H54 (cell line): ENCODE measurements at places on chromosomes 7 and 10.

GRCh38 chr7:72281308-72281707 lies 130.8 kb downstream of the CALN1 start:
- DNase-seq: no peak

GRCh38 chr10:102775935-102776669 lies 32.4 kb downstream of the WBP1L start:
- DNase-seq: no peak

GRCh38 chr7:128378637-128379036 lies 17.1 kb upstream of the PRRT4 start:
- DNase-seq: no peak

GRCh38 chr10:51532044-51532443 lies 167.4 kb downstream of the CSTF2T start:
- DNase-seq: no peak

DNA sequence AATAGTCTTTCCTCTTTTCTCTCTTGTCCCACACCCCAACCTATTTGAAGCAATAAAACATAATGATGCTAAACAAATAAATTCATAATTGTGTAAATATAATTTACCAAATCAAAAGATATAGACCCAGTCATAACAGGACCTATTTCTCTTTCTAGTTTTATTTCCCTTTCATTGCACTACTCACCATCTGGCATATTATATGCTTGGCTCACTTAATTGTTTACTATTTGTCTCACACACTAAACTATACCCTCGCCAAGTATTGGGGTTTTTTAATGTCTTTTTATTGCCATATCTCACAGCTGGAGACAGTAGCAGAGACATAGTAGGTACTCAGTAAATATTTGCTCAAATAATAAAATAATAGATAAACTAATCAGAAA lies 597.5 kb upstream of the PCDH15 start:
- no peak for DNase-seq

GRCh38 chr7:3292694-3293093 lies 8.4 kb upstream of the SDK1 start:
- DNase-seq: no peak

GRCh38 chr7:96200740-96201139 lies 121.2 kb downstream of the SLC25A13 start:
- DNase-seq: no peak

DNA sequence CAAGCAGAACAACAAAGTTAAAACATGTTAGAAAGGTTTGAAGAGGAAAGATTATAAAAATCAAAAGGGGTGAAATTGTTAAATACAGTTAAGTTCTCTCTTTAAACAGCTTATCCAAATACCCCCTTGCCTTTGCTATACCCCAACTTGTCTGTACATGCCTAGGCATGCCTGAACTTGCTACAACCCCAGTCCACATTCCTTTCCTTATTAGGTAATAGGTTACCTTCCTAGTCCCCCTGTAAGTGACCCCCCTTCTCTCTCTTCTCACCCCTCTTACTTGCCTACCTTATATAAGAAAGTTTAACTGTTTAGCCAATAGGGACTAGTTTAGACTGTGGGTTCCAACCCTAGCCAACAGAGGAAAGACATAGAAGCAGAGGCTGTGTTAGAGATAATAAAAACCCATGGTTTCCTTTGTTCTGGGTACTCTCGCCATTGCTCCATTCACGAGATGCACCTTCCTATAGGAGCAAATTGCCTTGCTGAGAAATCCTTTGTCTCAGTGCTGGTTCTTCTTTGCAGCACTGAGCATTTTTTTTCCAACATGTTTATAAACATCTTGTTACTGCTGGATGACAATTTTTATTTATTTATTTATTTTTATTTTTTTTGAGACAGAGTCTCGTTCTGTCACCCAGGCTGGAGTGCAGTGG lies 282.2 kb upstream of the GALNT17 start:
- no peak for DNase-seq

- DNase-seq: peak; percentile 54
Measured at GRCh38 chr7:46486256-46487206, 565.5 kb upstream of the IGFBP3 start.

DNA sequence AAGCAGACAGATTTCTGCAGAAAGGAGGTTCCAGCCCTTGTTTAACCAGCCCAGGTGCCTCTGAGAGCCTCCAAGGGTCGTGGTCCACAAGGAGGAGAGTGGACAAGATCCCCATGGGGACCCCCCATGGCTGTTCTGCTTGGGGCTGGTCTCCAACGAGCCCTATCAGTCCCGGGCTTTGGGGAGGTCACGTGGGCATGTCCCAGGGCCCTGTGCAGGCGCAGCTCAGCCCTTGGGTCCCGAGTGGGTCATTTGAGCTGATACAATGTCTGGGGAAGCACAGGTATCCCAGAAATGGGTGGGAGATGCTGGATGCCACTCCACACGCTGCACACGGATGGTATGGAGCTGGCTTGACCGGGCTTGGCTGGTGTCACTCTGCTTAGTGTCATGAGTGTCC lies 57.8 kb downstream of the NPTX2 start:
- DNase-seq: no peak

DNA sequence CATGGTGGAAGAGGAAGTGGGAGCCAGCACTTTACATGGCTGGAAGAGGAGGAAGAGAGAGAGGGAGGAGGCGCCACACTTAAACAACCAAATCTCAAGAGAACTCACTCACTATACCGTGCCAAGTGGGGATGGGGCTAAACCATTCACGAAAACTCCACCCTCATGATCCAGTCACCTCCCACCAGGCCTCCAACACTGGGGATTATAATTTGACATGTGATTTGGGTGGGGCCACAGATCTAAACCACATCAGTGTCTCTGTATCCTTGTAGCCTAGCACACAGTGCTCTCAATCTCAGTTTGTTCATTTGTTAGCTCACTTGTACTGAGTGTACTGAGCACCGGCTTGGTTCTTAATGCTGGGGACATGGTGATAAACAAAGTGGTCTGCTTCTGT lies 228.3 kb downstream of the BUB3 start:
- DNase-seq: no peak

GRCh38 chr7:86469680-86470295 lies 173.9 kb upstream of the GRM3 start:
- peak; percentile 8 for DNase-seq

- DNase-seq: no peak
Measured at GRCh38 chr10:21452203-21452602, 73.3 kb downstream of the SKIDA1 start.

DNA sequence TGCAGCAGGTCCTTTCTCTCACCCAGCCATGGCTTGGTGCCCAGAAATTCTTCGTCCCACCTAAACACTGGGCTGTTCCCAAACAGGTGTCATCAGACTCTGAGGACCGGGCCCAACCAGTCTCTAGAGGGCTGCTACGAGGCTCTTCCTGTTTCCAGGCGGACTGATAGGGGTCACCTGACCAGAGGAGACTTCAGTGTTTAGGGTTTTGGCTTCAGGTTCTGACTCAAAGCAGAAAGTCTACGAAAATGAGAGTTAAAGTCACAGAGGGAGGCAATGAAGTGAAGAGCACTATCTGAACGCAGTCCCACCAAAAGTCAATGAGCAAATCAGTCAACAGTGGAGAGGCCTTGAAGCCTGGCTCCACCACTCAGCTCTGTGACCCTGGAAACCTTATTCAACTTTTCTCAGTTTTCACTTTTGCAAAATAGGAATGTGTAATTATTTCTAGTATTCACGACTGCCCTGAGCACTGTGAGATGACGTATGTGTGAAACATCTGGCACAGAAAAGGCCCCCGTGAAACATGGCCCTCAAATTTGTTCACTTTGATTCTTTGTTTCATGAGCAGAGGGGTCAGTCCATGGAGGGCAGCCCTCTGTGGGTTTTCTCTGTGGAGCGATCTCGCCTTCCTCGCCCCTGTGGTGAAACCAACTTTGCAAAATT lies 189.9 kb upstream of the PDE1C start:
- no peak for DNase-seq

DNA sequence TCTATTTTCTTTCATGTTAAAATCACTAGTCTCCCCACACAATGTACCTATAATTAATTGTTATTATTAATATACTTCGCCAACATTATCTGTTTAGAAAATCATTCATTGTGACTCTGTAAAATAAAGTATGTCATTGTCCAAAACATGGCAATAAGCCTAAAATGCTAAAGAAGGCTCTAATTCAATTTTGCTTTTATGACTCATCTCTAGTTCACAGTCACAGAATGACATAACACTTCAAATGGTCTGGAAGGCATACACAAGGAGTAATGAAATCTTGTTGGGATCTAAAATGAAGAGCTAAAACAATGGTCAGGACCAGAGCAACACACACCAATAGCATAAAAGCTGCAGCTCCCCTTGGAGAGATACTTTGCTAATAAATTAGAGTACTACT lies 505.8 kb downstream of the GPAM start:
- DNase-seq: no peak

DNA sequence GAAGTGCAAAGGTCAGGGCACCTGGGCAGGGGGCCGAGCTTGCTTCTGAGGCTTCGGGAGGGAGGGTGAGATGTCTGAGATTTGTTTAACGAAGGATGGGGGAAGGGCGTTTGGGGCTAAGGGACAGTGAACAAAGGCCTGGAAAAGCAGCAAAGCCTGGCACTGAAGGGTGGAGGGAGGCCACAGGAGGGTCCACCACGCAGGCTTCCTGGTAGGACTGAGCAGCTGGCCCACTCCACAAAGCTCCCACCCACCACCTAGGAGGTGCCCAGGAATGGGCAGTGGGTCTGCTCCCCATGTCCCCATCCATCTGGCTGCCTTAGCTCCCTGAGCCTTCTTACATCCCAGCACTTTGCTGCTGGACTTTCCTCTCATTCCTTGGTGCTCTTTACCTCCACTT lies 39.4 kb upstream of the CXCL12 start:
- no peak for DNase-seq

GRCh38 chr10:77321838-77322237 lies 315.8 kb downstream of the KCNMA1 start:
- no peak for DNase-seq

DNA sequence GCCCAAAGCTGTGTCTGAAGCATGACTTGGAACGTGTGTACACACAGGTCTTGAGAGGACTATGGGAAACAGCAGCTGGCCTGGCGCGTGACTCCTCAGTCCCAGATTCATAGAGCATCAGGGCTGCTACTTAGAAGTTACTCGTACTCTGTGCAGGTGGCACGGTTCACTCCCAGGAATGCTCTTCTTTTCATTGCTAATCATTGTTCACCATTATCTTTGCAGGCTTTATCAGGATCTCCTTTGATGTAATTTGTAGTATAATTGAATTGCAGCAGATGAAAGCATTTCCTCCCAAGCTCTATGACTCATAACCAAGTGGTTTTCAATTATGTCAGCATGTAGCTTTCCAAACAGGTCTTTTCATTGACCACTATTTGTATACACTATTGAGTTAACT lies 938.9 kb downstream of the NRG3 start:
- DNase-seq: no peak

DNA sequence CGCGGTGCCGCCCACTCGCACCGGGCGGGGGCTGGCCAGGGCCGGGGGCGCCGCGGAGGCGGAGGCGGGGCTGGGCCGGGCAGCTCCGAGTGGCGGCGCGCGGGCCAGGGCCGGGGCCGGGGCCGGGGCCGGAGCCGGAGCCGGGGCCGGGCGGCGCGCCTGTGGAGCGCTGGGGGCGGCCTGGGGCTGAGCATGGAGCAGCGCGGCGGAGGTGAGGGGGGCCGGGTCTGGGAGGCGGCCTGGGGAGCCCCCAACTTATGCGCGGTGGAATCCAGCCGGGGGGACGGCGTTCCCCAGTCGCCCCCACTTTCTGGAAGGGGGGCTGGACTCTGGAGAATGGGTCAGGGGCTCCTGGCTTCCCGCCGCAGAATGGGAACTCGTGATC lies at the start of gene LZTS2:
Gene LZTS2 (plus strand): TSS at position 67 of the 385 bp plus-strand sequence. CDS start 2,731 bp downstream, outside the sequence.
- no peak for DNase-seq

- no peak for DNase-seq
Measured at GRCh38 chr10:73959484-73960243, 38.3 kb upstream of the VCL start.

DNA sequence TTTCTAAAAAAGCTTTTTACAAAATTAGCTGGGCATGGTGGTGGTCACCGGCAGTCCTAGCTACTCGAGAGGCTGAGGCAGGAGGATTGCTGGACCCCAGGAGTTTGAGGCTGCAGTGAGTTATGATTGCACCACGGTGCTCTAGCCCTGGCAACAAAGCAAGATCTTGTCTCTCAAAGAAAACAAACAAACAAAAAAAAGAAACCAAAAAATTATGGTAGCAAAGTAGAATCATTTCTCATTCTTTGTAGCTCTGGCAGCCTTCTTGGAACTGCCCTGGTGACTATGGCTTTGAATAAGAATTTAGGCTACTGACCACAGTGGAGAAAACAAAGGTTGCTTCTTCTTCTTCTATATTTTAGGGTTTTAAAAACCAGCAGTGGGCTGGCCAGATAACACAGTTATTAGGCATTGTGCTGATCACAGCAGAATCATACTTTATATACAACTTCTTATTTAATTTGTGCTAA lies 41.9 kb upstream of the PRKAR2B start:
- DNase-seq: no peak

GRCh38 chr10:95605163-95605562 lies 44.0 kb upstream of the SORBS1 start:
- no peak for DNase-seq

- DNase-seq: no peak
Measured at GRCh38 chr7:127940381-127941160, 90.7 kb downstream of the LRRC4 start.

- no peak for DNase-seq
Measured at GRCh38 chr10:121813211-121813815, 114.5 kb downstream of the ATE1 start.

- DNase-seq: no peak
Measured at GRCh38 chr7:134891696-134892678, 94.3 kb upstream of the AGBL3 start.

DNA sequence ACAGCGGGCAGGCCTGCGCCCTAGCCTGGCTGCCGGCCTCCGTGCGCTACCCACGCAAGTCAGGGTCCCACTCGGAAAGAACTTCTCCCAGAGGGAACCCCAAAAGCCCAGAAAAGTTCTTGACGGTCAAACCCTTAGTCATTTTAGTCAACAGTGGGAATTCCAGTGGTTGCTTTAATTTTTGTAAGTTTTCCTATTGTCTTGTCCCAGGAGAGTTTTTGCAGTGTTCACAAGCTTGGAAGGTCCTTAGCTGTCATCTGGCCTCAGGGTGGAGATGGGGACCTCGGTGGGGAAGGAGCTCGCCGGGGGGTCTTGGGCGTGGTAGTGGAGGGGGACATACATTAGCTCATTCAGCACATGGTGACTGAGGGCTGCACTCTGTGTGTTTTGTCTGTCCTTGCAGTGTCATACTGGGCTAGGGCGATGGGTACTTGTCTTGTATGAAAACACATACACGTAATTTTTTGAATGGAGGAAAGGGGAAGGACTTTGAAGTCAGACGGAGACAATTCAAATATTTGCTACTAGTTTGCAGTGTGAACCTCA lies 736 bp downstream of the MINDY4 start:
- no peak for DNase-seq
